Erythroblast (primary cell): ENCODE measurements at places on chromosomes 16 and 17.

DNA sequence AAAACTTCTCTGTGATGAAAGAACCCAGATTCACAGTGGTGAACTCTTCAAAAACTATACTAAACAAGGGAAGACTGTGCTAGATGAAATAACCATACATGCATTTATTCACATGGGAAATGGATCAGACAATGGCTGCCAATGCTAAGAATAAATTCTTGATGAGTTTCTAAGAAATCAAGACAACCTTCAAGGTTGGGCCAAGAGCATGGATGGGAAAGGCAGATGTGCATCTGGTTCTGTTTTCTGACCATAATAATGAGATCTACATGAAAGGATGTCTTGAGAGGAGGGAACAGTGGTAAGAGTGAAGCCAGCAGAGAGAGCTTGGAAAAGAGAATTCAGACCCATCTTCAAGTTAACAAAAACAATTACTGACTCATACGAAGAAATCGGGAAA, 31.4 kb downstream of the ANKRD11 start:
- no peak for DNase-seq

DNA sequence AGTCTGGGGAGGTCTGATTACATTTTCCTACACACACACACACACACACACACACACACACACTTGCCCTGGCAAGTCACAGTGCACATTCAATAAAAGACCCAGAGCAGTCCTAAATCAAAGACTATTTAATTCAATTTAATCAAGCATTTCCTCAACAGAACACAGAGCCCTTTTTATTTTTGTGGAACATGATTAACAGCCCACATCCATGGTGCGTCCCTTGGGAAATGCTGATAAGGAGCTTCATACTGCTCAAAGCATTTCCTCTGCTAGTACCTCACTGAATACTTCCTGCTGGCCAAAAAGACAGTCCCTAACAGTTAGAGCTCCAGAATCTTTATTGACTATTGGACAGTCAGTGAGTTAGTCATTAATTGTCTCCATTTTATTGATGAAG, 43.1 kb upstream of the MYH10 start:
- DNase-seq: no peak

- peak; percentile 65 for DNase-seq
These were observed 26.6 kb upstream of the KCNG4 start for GRCh38 chr16:84266451-84266850.

DNA sequence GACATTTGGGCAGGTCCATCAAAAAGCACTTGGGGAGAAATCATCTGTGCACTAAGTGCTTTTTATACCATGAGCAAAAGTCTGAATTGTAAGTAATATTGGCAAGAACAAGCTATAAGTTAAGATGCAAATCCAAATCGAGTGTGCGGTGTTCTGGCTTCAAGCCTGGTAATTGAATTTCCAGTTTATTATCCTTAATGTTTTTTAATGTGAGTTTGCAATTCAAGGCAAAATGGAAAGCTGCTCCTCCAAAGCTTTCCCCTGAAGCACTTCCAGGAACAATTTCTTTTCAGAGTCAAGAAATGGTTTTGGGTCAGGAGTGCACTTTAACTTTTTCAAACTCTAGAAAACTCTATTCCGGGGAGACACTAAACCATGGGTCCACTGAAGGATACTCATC, 445.7 kb downstream of the TOX3 start:
- no peak for DNase-seq

- DNase-seq: no peak
These were observed 125.4 kb downstream of the MGAT5B start for GRCh38 chr17:76993651-76994050.

DNA sequence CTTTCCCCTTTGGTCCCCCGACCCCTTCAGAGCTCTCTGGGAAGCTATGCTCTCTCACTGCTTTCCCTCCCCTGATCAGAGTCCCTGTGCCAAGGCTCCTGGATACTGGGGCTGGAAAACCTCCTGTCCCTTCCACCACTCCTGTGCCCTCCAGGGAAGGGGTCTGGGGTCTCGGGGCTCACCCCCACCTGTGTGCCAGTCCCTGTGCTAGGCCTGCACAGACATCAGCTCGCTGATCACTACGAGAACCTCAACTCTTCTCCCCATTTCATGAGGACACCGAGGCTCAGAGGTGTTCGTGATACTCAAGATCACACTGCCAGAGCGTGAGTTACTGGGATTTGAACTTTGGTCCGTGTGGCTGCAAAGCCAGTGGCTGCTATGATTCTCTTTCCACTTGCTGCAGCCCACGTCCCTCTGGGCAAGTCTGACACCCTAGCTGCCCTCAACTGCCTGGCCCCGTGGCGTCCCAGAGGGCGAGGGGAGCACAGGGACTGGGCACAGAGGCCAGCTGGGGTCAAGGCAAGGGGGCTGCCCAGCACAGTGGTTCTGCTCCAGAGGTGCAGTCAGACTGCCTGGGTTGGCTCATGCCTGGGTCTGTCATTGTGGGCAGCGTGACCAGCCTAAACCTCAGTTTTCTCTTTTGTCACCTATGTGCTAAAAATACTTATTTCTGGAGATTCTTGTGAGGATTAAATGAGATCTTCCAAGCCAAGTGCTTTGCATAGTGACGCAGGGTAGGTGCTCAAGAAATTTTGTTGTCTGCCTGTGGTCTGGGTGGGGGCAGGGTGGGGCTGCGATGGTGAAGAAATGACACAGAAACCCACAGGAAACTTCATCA, 43.8 kb upstream of the TOB1 start:
- no peak for DNase-seq

GRCh38 chr16:54998834-54999233, 68.2 kb downstream of the IRX5 start:
- no peak for DNase-seq

DNA sequence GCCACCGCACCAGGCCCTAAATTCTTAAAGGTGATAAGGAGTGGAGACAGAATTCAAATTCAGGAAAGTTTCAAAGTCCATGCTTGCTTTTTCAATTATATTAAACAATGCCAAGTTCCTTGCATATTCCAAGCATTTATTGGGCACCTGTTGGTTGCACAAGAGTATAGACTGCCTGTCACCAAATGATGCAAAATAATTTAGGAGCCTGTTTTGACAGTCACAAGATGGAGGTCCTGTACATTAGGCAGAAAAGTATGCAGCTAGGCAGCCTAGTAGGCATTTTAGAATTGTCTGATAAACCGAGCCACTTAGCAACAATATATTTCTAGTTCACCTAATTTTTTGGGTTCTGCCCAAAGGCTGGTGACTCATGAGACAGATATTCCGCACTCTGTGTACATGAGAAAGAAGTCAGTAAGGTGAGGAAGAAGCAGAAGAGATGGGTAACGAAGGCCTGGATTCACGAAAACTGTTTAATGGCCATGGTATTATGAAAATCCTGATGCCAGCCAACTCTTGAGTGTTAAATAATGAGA, 7.3 kb downstream of the ACACA start:
- no peak for DNase-seq

GRCh38 chr16:81646561-81646960, 132.5 kb upstream of the PLCG2 start:
- no peak for DNase-seq
